ENCODE measurements at places on chromosomes 1 and 21.

GRCh38 chr1:232890340-232890943 is 60.0 kb upstream of the NTPCR start:
- DNase-seq, result no peak

GRCh38 chr1:198179556-198179981 is 22.8 kb downstream of the NEK7 start:
- no peak for DNase-seq

GRCh38 chr1:172944931-172945330 is 105.8 kb downstream of the TNFSF18 start:
- DNase-seq, result no peak

- DNase-seq, result no peak
Observed at GRCh38 chr1:234154320-234155251, 218.7 kb upstream of the COA6 start.

- DNase-seq, result no peak
Observed at GRCh38 chr1:22607154-22607553, 29.3 kb upstream of the C1QA start.

DNA sequence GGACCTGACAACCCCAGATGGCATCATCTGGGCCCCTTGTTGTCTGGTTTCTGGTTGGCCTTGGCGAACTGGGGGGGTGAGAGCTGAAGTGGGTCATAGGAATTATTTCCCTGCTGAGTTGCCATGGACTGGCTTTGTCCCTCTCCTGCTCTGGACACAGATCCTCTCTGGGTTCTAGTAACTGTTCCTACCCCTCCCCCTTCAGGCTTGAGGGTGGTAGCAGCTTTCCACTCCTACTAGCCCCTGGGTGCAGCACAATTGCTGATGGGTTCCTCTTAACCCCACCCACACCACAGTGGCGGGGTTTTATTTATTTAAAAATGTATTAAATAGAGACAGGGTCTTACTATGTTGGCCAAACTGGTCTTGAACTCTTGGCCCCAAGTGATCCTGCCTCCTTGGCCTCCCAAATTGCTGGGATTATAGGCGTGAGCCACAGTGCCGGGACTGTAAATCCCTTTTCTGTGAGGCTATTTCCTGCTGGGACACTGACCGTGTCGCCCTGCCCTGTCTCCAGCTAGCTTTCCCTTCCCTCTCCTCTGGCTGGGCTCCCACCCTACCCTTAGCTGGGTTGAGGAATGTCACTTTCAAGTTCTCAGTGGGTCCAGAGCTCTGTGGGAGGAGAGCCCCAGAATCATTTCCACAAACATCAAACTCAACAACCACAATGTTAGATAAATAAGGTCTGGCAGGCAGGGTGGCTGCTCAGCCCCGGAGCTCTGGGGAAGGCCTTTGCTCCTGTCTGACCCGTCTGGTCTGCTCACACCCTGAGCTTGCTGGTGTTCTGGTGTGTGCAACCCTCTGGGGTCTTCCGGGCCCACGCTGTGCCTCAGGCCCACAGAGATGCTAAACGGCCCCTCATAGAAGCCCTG is 112.7 kb upstream of the WNT4 start:
- no peak for DNase-seq

DNA sequence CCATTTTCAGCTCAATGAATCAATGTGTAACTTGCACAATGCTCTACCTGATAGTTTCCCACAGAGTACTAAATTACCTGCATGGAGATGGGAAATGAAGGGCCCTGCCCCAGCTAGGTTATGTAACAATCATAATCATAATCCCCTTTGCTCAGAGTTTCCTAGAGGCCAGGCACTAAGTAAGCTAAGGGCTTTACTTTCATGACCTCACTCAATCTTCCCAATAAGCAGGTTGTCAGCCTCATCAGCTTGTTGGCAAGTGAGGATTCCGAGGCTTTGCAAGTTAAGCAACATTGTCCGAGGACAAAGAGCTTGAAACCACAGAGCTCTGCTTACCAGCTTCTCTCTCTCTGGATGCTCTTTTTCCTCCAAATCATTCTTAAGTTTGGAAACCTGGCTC is 64.1 kb upstream of the NTPCR start:
- no peak for DNase-seq

DNA sequence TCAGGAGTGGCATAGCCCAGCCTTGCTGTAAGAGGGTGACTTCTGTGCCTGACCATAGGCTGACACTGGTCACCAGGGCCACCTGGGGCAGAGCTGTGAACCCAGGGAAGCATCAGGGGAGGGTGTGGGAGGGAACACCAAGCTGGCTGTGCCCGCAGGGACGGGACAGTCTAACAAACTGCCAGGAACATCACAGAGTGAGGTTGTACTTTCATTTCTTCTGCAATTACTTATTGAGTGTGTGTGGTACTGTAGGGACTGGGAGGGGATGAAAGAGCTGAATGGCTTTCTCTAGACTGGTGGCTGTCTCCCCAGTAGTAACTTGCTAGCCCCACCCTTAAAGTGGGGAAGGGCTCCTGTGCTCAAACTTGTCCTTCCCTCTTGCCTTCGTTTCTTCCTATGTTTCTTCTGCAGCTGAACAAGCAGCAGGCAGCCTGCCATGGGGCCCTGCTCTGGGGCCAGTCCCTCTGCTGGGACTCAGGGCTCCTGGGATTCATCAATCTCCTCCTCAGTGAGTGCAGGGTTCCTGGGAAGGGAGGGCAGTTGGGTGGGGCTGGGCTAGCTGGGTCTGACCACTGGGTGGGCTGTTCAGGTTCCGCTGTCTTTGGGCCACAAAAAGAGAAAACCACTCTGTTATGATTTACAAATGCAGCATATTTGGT is 39.7 kb upstream of the ETV3 start:
- DNase-seq, result no peak

- no peak for DNase-seq
Observed at GRCh38 chr1:30788580-30789387, 31.2 kb upstream of the LAPTM5 start.
